ENCODE measurements at places on chromosomes 16 and 17.

GRCh38 chr17:73089322-73090317 is 2.9 kb downstream of the SLC39A11 start:
- no peak for DNase-seq

GRCh38 chr16:58628845-58629732 is 537 bp downstream of the CNOT1 start:
- DNase-seq: peak; percentile 23

GRCh38 chr16:73396556-73396955 is 348.6 kb upstream of the ZFHX3 start:
- no peak for DNase-seq

DNA sequence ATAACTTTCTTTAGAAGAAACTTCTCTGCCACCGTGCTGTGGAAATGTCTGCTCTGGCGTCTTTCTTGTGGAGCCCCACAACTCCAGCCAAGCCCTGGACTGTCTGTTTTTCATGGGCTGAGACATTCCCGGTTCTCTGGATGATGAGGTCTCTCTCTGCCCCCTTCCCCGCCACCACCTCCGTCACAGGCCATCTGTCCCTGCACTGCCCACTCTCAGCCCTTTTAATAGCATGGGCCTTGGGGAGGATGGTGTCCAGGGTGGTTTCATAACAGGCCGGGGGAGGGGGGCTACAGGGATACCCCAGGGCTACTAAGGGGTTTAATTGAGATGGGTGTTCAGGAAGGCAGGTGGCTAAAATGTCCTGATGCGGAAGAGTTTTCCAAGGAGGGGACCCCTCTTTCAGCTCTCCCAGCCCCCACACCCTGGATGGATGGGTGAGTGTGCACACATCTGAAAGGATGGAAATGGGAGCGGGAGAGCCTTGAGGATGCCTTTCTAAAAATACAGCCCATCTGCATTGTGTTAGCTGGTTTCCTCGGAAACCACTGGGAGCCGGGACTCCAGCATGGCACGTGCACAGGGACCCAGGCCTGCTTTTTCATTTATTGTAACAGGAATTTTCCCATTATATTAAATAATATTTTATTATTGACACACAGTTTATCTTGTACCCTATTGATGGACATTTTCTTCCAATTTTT is 14.6 kb upstream of the NDRG4 start:
- no peak for DNase-seq

DNA sequence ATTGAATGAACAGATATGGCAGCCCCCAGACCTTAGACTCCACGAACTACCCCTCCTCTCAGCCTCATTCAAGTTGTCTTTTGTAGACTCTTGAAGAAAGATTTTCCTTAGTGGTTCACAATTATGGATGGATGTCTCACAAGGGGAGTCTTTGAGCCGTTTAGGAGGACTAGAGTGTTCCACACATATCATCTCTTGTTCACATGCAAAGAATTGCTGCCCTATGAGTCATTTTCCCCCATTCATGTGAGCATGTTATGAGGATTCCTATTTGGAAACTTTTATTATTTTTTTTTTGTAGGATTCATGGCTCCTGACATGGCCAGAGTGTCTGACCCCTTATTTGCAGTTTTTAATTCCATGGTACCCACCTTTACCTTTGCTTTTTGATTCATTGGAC is 237.1 kb downstream of the SHISA9 start:
- DNase-seq: no peak

DNA sequence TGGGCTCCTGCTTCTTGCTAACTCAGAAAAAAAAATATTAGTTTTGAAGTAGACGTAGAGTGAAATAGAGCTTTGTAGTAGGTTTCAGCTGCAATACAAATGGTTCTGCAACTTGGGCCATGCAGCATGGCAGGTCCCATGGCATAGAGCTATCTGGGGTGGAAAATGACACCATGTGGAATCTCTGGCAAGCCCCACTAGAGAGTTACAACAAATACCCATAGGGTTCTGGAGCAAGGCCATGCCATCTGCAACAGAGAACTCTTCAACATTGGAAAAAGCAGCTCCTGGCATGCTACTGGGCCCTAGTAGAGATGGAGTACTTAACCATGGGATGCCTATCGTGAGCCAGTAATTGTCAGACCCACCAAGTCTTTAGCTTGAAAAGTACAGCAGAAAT is 25.3 kb upstream of the RBBP6 start:
- no peak for DNase-seq

- DNase-seq: no peak
Measured at GRCh38 chr16:68396481-68396880, 51.8 kb downstream of the SMPD3 start.

DNA sequence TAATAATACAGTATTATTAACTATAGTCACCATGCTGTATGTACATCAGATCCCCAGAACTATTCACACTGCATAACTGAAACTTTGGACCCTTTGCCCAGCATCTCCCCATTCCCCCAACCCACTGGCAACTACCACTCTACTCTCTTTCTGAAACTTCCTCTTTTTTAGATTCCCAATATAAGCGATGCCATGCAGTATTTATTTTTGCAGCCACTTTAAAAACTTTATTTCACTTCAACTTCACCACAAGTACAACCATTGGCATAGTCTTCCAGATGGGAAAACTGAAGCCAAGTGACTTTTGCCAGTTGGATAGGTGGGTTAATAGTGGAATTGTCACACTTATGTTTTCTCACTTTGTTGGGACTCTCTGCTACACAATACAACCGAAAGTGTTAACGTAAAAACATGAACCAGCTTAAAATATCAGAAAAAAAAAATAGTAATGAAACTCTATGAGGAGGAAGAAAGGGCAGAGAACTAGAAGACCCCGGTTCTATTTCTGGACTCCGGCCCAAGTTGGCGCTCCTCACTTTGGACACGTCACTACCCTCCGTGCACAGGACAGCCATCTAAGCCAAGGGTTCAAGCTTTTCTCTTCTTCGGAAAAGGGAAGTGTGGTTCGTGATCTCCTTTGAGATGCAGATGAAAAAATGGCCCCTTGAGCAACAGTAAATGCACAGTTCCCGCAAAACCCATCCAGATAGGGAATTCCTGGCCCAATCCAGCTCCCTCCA is 743 bp downstream of the SHCBP1 start:
- no peak for DNase-seq

DNA sequence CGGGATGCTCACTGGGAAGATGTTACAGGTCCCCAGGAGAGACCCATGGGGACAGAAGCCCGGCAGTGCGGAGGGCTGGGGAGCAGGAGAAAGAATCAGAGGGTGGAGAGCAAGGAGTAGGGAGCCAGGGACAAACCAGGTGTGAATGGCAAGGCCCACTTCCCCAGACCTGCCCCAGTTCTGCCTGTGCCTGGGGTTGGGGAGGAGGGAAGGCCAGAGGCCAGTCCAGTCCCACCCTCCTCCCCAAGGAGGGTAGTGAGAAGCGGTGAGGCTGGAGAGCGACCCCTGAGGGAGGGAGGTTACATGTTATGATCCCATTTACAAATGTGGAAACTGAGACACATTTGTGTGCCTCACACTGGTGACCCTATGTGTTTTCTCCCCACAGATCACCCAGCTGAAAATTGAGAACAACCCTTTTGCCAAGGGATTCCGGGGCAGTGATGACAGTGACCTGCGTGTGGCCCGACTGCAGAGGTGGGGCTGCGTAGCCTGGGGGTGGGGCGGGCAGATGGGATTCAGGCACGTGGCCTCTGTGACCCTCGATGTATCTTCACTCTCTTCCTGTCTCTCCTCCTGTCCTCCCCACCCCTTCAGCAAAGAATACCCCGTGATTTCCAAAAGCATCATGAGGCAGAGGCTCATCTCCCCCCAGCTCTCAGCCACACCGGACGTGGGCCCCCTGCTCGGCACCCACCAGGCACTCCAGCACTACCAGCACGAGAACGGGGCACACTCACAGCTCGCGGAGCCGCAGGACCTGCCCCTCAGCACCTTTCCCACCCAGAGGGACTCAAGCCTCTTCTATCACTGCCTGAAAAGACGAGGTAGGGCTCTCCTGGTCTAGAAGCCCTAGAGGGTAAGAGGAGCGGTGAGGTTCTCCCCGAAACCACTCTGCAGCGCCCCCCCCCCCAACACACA is 27.5 kb downstream of the TBX4 start:
- no peak for DNase-seq

DNA sequence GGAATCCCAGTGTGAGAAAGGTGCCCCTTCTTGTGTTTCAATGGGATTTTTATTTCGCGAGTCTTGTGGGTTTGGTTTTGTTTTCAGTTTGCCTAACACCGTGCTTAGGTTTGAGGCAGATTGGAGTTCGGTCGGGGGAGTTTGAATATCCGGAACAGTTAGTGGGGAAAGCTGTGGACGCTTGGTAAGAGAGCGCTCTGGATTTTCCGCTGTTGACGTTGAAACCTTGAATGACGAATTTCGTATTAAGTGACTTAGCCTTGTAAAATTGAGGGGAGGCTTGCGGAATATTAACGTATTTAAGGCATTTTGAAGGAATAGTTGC is 567 bp downstream of the UBB start:
- no peak for DNase-seq

- DNase-seq: peak; percentile 53
Measured at GRCh38 chr17:412211-413015, 59.8 kb upstream of the RPH3AL start.

DNA sequence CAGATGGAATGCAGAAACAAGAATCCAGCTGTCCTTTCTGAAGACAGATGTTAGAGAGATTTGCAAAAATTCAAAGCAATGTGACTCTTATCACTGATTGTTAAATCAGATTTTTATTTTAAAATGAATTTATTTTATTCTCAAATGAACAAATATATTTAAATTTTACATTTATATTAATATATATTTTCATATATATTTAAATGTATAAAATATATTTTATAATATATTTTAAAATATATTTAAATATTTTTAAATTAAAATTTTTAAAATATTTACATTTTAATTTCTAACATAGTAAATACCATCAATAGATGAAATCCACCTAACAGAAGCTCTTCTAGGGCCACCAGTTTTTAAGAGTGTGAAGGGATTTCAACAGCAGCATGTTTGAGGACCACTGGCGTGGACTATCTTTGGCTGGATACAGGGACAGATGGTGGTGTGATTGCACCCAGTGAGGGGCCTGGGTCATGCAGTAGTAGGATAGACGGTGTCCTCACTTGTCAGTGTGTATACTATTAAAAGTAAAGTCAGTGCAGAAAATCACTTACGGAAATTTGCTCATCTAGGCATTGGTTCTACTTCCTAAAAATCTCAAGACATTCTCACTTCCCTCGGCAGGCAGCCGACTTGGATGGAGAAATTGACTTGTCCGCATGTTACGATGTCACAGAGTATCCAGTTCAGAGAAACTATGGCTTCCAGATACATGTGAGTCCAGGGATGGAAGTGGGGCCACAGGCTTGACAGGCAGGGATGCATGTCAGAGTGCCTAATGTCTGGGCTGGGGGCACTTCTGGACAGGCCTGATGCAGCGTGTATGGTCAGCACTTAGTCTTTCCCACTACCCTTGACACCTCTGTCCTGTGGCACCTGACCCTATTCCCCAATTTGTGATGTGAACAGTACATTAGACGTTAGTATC is 56.3 kb downstream of the PLD6 start:
- DNase-seq: no peak

DNA sequence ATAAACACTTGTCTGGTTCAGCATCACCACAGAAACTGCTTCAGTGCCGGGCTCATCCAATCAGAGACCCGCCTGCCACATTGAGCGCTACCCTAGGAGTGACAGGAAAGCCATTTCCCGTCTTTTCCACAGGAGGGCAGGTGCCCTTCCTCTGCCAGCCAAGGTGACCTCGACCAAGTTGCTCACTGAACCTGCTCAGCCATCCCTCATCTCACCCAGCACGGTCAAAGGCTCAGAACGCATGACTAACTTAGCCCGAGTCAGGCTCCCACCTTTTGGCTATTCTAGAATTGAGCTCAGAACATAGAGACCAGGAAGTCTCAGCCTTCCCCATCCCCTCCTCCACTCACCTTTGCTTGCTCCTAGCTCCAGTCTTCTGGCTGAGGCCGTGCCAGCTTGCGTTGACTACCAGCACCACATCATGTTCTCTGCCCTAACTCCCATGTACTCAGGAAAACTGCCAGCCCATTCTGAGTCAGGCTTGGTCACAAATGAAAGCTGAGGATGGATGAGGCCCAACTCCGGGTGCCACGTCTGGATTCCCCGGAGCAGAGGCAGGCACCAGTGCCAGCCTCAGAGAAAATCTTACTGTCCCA is 15.6 kb downstream of the MRPS23 start:
- no peak for DNase-seq

DNA sequence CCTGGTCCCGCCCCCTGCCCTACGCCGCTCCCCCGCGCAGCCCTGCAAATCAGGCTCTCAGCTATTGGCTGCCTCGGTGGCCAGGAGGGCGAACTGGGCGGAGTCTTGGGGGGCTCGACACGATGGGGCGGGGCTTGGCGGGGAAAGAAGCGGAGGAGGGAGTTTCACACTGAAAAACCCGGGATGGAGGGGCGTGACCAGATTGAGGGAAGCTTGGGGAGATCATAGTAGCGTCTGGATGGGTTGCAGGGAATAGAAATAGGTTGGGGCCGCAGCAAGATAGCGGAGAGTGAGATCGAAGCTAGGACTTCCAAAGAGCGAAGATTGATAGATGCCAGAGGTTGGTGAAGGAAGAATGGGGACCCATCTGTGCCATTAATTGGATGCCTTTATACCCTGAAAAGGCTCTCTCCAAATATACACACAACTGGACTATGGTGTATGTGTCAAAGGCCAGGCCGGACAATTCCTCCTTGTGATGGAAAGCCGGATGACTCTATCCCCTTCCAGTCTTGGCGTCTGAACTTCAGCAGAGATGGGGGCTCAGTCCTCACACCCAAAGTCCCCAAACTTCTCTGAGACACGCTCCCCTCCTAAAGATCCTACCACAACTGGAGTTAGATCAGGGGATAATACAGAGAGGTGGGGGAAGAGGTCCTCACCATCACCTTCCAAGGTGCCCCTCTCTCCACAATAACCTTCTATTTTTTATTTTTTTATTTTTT is 376 bp upstream of the STAC2 start:
- DNase-seq: peak; percentile 91

DNA sequence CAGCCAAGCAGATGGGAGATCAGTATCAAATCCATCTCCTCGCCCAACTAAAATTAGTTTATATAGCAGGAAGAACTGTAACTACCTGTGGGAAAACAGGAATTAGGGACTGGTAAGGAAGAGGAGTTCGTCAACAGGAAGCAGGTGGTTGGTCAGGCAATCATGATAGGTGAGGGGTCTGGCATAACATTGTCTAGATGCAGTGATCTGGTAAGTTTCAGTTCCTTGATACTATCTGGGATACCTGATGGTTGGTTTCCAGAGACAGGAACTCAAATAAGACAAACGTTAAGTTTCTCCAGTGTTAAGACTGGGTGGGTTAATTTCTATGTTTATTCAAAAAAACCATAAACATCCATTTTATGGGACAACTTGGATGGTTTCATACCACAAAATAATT is 53.8 kb downstream of the CEP112 start:
- DNase-seq: no peak
